ENCODE measurements at places on chromosomes 3 and 15.

DNA sequence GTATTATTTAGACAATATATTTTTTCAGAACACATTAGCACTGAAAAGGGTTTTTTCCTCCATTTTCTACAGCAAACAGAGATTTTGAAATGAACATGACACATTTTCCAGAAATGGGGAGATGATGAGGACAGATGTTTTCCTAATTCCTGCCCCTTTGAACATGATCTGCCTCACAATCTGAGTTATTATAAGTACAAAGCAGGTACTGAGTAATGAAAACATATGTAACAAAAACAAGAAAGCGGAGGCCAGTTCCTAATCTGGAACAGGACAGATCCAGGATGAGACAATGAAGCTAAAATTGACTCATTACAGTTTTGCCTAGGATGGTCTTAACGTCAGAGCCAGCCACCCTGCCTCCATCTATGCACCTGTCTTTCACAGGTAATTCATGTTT, 642.8 kb upstream of the NR2F2 start:
- no peak for DNase-seq

GRCh38 chr3:4814305-4814903, 164.8 kb upstream of the BHLHE40 start:
- no peak for DNase-seq

- no peak for DNase-seq
Measured at GRCh38 chr3:129023909-129024308, 22.8 kb downstream of the EFCC1 start.

GRCh38 chr3:108292905-108293328, 3.4 kb upstream of the HHLA2 start:
- DNase-seq = no peak

DNA sequence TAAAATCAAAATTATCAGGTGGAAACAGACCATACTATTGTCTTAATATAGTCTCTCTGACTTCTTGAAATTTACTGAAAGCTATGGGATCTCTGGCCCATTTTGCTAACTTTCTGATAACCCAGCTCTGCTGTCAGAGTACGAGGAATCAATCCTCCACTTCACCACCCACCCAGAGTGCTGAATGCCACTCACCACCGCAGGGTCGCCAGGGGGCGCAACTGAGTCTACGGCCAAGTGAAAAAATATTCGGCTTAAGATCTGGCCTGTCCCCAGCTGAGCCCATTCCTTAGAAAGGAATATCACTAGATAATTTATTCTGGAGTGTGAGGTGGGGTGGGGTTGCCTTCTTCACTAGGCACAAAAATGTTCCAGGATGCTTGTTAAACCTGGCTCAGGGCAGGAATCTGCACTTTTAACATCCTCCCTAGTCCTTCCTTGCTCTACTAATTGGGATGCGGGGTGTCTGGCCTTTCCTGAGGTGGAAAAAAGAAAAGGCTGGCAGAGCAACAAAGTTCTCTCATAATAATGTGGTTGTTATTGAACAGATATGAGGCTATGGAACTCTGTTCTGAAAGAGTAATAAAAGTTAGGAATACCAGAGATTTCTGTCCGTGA, 520.6 kb downstream of the MFSD1 start:
- peak; percentile 92 for DNase-seq

GRCh38 chr3:121835465-121835801, 424 bp downstream of the EAF2 start:
- DNase-seq = no peak

DNA sequence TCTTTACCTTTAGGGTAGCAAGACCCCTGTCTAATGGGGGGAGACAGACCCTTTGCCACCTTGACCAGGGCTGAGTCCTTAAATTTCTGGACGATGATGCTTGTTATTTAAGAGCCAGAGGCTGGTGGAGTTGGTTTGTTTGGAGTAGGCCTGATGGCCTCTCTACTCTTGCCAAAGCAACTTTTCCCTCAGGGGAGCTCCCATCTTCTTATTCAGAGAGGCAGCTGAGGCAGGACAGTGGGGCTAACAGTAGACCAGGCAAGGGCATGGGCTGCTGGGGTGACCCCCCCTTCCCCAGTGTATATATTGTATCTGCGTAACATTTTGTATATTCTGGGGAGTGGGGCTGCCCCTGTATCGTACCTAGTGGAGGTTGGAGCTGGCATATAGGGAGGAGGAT, 10.3 kb downstream of the RPS17 start:
- no peak for DNase-seq

DNA sequence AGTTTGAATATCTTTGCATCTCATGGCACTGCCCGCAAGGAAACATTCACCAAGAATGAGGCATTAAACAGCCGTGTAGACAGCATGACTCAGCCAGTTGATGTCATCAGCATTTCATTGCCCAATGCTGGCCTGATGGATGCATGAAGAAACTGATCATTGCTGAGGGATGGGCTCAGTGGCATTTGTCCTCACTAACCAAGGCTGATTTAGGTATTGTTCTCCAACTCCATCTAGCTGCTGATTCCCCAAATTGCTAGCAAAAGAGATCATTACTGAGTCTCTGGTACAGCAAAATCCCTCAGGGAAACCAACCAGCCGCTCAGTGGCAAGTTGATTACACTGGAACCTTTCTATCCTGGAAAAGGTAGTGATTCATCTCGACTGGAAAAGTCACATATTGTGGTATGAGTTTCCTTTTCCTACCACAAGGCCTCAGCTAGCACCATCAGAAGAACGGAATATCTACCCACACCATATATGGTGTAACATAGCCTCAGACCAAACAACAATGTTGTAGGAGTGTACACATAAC, 186.5 kb upstream of the GAP43 start:
- DNase-seq = no peak

DNA sequence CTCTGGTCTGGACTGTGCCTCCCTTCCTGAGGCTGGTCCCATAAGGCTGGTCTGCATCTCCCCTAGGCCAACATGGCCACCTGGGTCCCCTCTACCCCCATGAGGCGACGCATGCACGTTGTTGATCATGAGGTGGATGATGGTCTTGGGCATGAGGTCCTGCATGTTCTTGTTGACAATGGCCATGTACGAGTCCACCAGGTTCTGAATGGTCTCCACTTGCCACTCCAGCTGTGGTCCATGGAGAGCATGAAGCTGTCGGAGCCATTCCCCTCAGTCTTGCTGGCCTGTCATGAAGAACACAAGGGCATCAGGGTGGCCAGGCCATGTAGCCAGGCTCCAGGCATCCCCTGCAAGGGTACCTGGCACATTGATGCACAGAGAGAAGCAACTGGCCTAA, 27.1 kb upstream of the CSPG4 start:
- DNase-seq = no peak

DNA sequence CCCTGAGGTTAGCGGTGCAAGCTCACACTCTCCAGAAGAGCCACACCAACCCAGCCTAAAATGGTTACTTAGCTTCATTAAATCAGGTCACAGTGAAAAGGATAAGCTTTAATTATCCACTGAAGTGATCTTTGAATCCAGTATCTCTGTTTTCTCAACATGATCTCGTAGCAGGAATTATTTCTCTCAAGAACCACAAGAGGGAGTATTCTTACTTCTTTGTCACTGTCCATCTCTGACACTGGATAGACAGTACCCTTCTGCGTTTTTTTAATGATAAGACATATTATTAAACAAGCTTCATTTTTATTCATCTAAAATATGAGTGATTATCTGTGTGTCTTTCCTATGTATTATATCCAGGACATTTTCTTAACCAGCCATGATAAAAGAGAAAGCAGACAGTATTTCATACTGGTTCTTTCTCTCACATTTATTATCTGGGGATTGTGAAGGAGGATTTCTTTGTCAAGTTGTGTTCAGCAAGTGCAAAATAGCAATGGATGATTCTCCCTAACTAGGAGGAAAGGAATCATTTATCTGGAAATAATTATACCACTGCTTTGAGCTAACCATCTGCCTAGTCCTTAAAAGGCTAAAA, 105.4 kb upstream of the CCDC54 start:
- no peak for DNase-seq

DNA sequence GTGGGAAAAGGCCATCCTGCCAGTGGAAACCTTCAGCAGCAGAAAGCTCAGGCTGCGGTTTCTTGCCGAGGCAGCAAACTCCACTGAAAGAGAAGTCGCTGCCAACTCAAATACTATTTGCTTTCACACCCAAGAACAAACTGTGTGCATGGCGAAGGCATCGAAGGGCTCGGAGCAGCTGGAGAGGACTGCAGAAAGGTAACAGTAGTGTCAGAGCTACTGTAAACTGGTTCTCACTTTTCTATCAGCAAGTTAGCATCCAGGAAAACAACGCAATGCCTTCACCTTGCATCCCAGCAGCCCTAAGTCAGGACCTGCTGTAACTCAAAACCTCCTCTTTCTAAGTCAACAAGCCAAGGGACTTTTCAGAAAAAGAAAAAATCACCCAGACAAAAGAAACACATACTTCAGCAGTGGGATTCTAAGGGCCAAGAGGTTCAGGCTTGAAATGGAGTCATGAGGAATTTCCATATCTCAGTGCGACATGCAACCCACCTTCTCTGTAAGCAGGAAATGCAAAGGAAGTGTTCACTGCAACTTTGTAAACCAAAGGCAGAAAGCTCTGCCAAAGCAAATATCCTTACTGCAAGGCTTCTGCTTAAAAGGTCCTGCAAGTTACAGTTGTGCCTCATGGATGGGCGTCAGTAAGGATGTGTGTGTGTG, 193.5 kb downstream of the FOXP1 start:
- DNase-seq = no peak

- DNase-seq = no peak
Measured at GRCh38 chr3:17195856-17196604, 311.3 kb downstream of the PLCL2 start.

- no peak for DNase-seq
Measured at GRCh38 chr3:56366641-56367162, 101.6 kb downstream of the ERC2 start.

DNA sequence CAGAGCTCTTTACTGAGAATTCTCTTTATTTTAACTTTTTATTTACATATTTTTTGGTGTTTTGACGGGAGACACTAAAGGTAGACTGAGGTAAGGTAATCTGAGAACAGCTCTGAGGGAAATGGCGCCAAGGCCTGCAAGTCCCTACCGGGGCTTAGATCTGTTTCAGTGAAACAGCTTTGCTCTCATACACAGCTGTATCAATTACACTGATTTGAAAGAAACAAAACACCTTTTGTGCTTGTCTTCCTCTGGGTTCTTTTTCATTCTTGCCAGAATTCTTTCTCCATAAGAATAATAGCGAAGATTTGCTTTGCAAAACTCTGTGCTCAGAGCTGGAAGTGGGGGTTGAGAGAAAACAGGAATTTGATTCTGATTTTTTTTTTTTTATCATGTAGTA, 79.5 kb upstream of the PEX5L start:
- no peak for DNase-seq

DNA sequence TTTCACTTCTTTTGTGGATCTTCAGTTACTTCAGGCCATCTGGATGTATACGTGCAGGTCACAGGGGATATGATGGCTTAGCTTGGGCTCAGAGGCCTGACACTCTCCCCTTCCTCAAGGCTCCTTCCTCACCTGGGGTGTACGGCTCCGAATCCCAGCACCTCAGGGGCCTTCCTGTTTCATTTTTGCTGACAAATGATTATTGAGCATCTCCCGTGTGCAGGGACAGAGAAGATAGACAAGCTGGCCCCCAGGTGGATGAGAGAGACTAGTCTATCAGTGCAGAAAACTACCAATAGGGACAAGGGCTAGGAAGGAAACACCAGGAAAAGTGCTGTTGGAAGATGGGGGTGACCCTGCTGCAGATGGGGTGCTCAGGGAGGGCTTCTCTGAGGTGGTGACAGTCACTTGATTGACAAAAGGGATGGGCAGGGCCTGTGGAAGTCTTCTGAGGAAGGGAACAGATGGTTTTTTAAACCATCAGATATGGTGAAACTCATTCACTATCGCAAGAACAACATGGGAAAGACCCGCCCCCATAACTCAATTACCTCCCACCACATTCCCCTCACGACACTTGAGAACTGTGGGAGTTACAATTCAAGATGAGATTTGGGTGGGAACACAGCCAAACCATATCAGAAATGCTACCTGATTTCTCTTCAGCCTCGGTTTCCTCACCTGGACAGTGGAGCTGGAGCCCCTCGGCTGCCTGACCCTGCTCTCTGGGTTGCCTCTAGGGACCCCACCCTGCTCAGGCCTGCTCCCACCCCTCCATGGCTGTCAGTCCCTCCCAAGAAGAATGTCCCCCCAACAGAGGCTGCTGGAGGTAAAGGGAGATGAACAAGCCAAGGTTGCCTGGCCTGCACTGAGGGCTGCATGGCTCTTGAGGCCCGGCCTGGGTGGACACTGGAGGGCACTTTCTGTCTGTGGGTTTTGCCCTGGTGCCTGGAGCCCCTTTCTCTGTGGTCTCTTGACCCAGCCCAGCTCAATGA, 37.2 kb upstream of the ACAD9 start:
- no peak for DNase-seq

DNA sequence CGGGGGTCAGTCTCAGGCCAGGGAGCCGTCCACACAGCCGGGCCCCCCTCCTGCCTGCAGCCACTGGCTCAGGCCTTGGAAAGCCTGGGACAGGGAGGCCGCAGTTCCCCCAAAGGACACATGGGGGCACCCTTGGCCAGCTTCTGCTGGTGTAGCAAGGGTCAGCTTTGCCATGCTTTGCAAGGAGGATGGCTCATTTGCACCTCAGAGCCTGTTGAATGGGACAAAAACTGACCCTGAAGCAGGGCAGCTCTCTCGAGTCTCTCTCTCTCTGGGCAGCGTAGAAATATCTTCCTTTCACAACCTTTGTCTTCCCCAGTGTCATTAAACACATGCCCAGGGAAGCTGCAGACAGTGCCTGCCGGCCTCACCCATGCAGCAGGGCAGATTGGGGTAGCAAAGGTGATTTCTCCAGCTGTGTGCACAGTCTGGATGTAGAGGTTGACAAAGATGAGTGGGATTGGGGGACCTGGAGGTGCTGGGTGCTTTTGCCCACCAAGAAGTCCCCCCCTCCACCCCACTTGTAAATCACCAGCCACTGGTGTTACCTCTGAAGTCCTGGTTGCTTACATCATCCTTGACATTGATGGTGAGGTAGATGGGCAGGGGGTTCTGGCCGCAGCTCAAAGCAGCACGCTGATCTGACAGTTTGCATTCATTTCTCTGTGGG, 17.4 kb upstream of the EHD4 start:
- DNase-seq = peak; percentile 70

GRCh38 chr3:22937536-22937935, 265.6 kb upstream of the UBE2E2 start:
- DNase-seq = no peak

- no peak for DNase-seq
Measured at GRCh38 chr3:187186801-187187421, 10.4 kb upstream of the RTP1 start.

DNA sequence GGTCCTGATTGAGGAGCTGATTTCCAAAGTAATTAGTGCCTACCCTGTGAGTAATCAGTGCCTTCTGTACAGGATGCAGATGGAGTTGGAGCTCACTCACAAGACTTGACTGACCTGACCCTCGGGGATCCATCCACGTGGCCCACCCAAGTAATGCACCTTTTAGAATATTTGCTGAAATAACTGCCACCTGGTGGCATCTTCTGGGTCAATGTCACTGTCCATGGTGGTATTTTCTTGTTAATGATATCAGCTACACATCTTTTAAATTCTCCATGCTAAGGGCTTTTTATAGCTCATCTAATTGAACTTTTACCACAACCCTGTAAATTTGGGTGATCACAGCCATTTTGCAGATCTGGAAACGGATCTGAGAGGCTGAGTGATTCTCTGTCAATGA, 74.3 kb upstream of the ANKRD34C start:
- no peak for DNase-seq

Measured in H1 (cell line).